ENCODE measurements at places on chromosomes 6 and 20.

DNA sequence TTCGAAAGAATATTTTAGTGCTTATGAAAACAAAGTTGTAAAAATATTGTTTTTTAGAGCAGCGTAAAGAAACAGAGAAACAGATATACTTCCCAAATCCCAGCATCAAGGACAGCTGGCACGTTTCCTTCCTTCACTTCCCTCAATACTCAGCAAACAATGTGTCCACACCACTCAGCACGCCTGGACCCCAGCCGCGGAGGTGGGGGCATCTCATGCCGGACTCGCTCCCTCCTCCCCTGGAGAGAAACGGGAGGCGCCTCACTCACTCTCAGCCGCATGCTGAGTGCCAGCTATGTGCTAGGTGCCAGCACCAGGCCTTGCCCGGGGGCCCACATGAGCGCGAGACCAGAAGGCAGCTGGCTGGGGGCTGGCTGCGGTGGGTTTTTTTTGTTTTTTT lies 34.7 kb downstream of the SLC2A4RG start:
- DNase-seq, result no peak

DNA sequence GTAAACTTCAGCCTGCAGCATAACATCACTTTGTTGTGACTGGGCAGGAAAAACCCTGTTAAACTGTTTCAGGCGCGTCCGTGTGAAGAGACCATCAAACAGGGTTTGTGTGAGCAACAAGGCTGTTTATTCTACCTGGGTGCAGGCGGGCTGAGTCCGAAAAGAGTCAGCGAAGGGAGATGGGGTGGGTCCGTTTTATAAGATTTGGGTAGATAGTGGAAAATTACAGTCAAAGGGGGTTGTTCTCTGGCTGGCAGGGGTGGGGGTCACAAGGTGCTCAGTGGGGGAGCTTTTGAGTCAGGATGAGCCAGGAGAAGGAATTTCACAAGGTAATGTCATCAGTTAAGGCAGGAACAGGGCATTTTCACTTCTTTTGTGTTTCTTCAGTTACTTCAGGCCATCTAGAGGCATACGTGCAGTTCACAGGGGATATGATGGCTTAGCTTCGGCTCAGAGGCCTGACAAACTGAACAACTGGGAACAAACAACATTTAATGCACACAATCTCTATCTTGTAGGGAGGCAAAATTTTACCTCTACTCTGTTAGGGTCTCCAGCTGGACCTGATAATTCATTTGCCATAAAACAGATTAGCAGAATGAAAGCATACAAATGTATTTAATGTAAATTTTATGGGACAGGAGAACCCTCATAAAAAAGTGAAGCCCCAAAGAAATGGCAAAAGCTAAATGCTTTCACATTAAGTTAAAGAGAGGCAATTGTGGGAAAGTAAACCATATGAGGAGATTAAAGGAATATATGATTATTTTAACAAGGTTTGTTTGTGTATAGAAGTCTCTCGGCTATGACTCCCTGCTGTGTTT lies 58.3 kb upstream of the HFE start:
- DNase-seq, result no peak

GRCh38 chr20:36434383-36434782 lies 106.9 kb upstream of the MYL9 start:
- DNase-seq, result no peak

DNA sequence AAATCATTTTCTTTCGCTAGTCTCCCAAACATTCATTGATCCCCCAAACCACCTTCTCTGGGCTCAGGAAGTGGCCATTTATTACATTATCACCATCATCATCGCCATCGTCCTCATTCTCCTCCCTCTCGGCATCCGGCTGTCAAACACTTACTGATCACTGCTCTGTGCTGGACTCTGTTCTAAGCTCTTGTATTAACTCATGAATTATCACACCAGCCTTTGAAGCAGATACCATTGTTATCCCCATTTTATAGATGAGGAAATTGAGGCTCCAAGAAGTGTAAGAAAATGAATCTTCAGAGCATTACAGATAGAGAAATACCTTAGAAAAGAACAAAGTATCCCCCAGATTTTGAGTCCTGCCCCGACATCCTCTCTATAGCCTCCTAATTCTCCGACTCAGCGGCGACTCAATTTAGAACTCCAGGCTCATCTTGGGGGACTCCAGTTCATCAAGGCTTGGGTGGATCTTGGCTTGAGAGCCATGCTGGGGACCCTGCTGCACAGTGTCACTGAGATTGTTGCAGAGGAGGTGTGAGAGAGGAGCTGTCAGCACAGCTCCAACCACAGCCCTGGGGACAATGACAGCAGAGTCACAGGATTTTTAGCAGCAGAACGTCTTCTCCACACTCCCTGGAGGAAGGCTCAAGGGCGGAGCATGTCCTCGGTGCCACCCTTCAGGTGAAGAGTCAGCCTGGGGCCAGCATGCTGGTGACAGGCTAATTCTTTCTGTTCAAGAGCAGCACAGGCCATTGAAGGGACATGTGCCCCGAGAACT lies 6.6 kb upstream of the EEF1E1 start:
- DNase-seq, result no peak

DNA sequence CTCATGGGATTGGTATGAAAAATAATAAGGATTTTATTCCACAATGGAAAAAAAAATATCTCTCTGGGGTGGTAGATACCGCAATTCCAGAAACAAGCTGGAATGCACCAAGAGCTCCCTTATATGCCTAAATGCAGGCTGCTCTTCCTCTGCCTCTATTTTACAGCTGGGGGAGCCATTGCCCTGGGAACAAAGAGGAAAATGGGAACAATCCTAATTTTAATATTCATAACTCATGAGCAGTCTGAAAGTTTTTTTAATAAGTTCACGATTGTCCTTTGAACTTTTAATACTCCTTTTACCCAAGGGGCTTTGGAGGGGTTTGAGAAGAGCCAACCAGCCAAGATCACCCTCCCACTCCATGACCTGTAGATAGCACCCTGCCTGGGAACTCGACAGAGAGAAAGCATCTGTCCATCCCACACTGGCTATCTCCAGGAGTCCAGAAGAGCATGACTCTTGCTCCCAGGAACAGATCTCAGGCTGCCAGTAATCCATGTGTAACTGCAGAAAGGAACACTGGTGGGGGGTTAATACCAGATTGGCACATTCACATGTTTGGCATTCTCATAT lies 74.7 kb downstream of the CD83 start:
- DNase-seq, result no peak

GRCh38 chr20:61764471-61765025 lies 301.1 kb downstream of the TAF4 start:
- no peak for DNase-seq

DNA sequence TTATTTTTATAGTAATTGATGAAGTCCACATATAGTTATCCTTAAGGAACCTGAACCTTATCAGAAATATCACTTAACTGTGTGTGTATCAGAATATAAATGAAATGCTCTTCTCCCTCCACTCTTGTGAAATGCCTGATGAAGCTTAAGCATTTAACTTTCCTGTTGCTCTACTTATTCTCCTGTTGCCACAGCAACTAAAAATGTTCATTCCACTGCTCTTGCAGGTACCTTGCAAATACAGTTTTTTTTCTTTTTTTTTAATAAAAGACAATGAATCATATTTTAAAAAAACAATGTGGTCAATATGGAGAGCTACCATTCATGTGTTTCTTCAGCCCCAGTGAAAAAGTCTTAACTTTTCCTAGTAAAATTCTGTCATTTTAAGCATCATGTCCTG lies 210.3 kb downstream of the RFPL4B start:
- no peak for DNase-seq

DNA sequence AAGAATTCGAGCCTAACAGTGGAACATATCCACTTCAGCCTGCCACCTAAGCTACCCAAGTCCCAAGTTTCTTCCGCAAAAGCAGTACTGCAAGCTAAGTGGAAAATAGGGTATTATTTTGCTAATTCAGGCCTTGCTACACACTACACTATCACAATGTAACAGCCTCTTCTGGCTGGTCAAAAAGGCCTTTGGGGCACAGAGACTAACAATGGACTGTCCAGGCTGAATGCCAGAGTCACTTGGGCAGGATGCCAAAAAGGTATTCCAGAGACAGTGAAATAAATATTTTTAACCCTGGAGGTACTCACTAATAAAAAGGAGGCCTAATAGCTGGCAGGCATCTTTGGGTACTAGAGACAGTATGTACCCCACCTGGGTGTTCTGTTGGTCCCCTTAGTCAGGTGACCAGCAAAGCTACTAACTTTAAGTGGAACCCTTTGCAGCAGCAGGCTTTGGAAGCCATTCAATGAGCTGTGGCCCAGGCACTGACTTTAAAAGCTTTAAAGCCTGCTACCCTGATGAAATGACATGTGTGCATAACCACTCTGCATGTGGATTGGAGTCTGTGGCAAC lies 692.1 kb downstream of the HTR1B start:
- no peak for DNase-seq

DNA sequence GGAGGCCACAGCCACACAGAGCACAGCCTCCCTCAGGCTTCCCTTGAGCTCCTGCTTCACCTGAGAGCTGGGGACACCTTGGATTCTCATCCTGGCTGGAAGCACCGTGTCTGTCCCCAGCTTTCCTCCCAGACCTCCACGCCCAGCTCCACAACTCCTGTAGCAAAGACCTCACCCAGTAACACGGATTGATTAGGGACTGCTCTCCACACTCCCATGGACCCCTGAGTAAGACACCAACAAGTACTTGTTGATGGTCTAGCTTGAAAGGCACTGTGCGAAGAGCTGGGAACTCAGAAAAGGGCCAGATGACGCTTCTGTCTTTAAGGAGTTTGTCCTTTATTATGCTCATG lies 109.6 kb downstream of the DLL1 start:
- DNase-seq, result no peak

- DNase-seq, result no peak
Measured at GRCh38 chr6:53924277-53924676, 129.5 kb downstream of the LRRC1 start.

DNA sequence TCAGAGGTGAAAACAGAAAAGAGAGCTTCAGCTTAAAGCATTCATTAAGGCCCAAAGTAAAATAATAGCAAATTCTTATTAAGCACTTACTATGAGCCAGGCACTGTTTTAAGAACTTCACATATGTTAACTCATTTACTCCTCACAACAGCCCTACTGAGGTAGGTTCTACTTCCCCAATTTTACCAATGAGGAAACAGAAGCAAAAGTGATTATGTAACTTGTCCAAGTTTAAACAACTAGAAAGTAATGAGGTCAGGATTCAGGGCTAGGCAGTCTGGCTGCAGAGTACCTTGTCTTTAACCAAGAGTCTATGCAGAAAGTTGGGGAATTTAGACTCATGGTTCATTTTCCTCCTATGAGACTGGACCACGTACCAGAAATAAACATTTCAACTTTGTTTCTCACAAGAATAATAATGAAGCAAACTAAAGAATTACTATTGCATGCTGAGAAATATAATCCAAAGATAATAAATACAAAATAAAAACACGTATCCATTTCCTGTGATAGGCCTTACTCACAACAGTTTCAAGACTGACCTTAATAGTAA lies 3.8 kb downstream of the COL21A1 start:
- no peak for DNase-seq

DNA sequence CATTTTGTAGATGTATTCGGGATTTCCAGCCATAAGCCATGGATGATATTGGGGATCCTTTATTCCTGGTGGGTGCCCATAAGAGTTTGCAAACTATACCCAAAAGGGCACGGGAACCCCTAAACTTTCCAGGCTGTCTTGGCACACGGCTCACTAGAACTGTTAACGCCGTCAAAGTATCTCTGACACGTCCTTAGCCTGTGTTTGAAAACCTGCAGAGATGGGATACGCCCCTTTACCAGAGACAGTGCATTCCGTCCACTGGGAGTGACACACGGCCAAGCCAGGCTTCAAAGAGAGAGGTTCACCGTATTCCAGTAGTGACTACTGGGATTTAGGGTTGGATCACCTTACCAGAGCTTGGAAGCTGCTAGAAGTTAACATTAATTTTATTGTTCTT lies 95.0 kb downstream of the THBS2 start:
- DNase-seq, result no peak

DNA sequence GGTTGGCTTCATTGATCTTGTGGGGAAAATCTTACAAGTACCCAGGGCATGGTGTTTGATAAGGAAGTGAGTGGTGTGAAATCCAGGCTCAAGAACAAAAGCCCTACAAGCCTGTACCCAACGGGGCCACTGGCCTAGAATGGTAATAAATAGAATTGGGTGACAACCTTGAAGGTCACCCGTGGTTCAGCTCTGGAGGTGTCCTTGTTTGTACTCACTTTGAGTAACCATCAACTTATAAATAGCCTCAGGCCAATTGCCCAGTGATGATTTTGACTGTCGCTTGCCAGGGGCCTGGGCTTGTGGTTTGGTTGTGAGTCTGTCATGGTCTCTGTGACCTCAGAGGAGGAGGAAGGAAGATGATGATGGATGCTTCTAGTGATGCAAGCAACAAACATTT lies 87.8 kb downstream of the PHACTR3 start:
- DNase-seq, result no peak
